ENCODE measurements at places on chromosomes 6 and 20. TPM values are rescaled to one million over a fixed set of nuclear protein-coding genes. Genes with fewer than 3 reads are reported as not detected.

ADGB gene
- polyA plus RNA-seq, result 0.15 TPM

TREML2 gene
- polyA plus RNA-seq, result not detected

GRCh38 chr20:61684583-61685235 lies 381.0 kb downstream of the TAF4 start:
- DNase-seq, result no peak

DNA sequence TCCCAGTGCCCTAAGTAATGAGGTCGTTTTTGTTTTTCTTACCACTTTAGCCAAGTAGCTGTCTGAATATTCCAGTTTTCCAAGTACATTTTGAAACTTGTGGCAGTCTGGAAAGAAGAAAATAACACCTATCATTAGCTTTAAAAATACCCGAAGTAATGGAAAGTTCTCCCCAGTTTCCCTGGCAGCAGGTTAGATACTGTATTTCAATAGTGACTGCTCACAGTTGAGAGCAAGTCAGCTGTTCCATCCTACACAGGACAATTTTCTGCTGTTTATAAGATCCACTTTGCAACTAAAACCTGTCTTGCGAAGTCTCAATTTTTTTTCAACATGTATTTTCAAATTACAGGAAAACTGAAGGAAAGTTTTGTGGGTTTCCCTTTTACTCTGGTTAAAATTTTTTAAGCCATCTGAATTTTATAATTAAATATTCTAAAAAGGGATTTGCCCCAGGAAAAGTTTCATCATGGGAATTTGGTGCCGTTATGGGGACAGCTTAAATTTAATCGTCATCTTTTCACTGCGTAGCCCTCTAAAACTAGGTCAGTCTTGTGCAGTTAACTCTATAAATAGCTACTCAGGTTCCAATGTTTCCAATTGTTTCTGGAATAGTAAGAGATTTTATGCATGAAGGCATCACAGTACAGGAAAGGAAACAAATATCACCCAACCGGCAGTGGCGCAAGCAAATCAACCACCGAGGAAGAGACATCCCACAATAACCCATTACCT lies 96.9 kb downstream of the MBOAT1 start:
- DNase-seq, result no peak

DNA sequence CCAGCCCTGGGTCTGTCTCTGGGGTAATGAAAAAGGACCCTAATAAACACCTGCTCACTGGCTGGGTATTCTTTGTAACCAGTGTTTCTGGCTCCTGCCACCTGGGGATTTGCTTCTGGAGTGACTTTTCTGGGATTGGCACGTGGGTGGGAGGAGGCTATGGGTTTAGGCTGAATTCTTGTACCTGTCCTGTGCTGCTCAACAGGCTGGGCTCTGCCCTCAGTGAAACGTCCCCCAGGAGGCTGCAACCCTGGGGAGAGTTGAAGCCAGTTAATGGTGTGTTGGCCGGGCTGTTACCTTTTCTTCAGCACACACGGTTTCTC lies 6.8 kb downstream of the NPBWR2 start:
- DNase-seq, result no peak

DNA sequence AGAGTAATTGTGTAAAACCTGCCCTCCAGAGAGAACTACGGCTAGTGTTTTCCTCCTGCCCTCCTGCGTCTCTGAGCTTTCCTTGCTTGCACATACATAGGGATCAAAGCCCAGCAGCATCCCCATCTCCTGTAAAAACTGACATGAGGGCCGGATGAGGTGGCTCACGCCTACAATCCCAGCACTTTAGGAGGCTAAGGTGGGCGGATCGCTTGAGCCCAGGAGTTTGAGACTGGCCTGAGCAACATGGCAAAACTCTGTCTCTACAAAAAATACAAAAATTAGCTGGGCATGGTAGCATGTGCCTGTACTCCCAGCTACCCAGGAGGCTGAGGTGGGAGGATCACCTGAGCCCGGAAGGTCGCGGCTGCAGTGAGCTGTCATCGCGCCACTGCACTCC lies 40.3 kb upstream of the SMIM29 start:
- DNase-seq, result no peak

DNA sequence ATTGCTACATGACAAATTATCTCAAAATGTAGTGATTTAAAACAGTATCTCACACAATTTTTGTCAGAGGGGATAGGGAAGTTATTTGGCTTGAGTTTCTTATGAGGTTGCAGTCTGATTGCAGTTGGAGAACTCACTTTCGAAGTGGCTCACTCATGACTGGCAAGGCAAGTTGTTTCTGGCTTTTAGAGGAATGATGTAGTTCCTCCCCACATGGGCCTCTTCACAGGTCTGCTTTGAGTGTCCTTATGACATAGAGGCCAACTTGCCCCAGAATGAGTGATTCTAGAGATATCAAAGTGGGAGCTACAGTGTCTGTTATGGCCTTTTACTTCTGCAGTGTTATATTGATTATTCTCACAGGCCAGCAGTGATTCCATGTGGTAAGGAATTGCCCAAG lies 6.1 kb downstream of the DOP1A start:
- no peak for DNase-seq
